Naive thymus-derived CD4-positive, alpha-beta T cell (primary cell): ENCODE measurements at places on chromosomes 2 and 18.

- DNase-seq = no peak
Measured at GRCh38 chr2:127093648-127094210, 13.2 kb downstream of the BIN1 start.

- DNase-seq = no peak
Measured at GRCh38 chr18:32769071-32769585, 3.7 kb downstream of the KLHL14 start.

- no peak for DNase-seq
Measured at GRCh38 chr18:74172697-74173433, 24.5 kb downstream of the TIMM21 start.

GRCh38 chr2:237563816-237564215 lies 2.6 kb upstream of the PRLH start:
- no peak for DNase-seq

DNA sequence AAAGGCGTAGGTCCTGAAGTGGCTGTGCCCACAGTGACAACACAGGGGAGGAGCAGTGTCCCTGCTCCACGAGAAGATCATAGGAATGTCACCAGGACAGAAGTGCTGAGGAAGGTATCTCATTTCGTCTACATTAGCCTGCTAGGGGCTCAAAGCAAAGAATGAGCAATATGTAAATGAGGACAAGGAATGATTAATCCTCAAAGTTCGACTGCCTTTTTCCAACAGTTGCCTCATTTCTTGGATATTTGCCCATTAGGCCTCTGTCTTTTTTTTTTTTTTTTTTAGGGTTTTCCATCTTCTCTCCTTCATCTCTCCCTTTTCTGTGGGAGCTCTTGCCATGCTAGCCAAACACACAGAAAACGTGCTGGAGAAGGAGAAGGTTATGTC lies 105.2 kb upstream of the ARHGAP28 start:
- no peak for DNase-seq

GRCh38 chr2:102256276-102256675 lies 55.1 kb upstream of the IL1RL1 start:
- no peak for DNase-seq

DNA sequence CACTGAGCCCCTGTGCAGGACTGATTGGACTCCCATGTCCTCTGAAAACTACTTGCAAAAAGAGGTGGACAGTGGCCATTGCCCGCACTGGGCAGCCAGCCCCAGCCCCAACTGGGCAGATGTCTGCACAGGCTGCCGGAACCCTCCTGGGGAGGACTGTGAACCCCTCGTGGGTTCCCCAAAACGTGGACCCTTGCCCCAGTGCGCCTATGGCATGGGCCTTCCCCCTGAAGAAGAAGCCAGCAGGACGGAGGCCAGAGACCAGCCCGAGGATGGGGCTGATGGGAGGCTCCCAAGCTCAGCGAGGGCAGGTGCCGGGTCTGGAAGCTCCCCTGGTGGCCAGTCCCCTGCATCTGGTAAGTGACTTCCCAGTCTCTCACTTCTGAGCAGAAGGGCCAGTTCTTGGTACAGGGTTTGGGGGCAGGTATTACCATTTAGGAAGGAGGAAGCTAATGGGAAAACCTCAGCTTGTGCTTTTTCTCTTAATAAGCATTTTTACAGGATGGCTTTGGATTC lies 44.1 kb downstream of the TNFRSF11A start:
- DNase-seq = no peak

GRCh38 chr2:64952096-64952495 lies 37.1 kb upstream of the SLC1A4 start:
- no peak for DNase-seq

DNA sequence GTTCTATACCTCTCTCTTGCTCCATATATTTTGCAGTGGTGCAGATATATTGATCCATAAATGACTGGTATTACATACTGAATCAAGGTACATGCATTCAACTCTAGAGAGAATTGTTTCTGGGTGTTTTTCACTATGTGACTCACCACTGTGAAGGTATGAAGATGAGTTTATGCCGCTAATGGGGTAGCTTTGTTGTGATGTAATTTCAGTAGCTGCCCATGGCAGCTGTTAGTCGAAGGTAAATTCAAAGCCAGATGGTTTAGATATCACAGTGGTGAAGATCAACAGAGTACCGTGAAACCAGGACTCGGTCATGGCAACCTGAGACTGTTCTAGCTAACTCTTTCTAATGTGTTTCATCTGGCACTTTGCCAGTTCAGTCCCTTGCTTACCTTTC lies 50.4 kb downstream of the PKP4 start:
- no peak for DNase-seq

- DNase-seq = no peak
Measured at GRCh38 chr18:70461323-70462077, 172.7 kb downstream of the SOCS6 start.

DNA sequence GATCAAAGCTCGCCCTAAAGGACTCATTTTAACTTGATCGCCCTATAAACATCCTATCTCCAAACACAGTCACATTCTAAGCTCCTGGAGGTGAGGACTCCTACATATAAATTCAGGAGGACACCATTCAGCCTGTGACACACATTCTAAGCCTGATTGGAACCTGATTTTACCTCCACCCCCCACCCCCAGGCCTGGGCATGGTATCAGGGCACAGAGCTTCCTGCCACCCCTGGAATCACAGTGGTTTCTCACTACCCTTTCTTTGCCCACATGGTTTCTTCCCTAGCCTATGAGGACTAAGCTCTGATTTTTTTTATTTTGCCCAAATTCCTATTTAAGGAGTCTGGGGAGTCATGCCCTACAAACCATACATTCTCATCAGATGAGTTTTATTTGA lies 428.1 kb upstream of the ID2 start:
- DNase-seq = no peak

DNA sequence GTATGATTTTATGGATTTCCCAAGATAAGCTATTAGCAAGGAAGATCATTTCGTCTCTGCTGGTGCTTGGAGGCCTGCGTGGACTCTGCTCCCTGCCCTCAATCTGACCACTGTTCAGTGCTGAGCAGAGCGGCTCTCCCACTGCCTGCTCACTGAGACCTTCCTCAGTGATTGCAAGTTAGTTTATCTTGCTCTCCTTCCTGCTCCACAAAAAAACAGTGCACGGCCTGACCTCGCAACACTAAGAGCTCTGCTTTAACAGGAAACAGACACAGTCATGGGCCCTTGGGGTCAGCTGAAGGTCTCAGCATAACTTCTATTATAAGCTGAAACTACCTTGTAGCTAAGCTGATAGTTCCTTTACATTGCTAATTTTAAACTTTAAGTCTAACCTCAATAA lies 53.1 kb downstream of the PRELID3A start:
- DNase-seq = no peak

DNA sequence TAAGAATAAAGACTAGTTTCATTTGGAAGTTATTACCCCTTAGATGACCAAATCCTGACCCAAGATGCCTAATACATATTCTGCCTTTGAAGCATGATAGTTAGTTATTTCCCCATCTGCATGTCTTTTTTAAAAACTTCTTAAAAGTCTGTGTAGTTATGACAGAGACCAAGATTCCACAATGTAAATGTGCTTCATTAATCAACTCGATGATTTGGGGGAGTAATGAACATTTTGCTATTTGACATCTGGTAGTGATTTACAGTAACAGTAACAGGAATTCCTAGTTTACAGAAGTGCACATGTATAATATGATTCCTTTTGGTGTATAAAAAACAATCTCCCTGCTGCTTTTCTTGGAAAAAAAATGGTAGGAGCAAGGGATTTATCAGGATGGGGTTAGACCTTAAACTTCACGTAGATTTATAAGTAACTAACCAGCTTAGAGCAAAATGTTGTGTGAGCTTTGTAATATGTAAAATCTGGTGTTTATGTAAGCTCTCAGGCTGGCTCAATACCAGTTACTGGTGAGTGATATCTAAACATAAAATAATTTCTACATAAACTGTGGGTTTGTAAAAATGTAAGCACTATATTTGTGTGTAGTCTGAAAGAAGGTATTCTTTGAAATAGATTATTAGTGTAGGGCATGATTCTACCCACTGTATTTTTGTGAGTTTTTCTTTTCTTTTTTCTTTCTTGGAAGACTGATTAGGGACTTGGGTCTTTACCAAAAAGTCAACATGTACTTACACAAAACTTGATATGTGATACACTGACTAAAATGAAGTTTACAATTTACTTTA lies 641.6 kb downstream of the EPHA4 start:
- DNase-seq = no peak

GRCh38 chr2:157259960-157260359 lies 2.5 kb downstream of the GALNT5 start:
- DNase-seq = no peak

DNA sequence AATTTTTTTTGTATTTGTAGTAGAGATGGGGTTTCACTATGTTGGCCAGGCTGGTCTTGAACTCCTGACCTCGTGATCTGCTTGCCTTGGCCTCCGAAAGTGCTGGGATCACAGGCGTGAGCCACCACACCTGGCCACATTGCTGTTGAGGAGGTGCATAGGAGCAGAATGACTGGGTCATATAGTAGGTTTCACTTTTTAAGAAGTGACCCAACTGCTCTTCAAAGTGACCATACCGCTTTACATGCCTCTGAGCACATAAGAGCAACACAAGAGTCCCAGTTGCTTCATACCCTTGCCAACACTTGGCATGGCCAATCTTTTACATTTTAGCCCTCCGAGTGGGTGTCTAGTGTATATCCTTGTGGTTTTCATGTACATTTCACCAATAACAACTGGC lies 28.9 kb downstream of the RRM2 start:
- DNase-seq = no peak

DNA sequence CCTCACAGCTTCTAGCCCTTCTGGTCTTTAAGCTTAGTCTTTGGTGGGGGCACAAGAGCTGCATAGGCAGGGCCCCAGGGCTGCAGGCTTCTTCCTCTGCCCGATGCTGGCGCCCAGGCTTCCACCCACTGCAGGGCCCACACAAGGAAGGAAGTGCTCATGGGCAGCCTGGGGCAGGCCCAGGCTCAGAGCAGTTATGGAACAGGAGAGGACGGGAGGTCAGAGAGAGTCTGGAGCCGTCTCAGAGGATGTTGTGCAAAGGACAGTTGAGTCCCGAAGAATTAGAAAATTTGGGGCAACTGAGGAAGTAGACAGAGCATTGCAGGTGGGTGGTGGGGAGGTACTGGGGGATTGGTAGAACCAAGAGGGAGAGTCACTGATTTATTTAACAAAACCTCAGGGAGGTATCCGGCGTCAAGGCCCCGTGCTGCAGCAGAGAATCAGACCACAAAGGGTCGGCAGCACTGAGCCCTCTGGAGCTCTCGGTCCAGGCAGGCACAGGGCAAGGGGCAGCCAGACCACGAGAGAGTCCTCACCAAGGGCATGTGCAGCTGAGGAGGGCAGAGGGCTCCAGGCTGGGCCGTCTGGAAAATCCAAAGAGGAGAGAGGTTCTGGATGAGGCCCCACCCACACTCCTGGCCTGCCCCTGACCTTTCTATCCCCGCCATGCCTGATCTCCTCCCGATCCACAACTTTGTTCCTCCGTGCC lies 110.8 kb upstream of the GLI2 start:
- no peak for DNase-seq

GRCh38 chr2:234913208-234913626 lies 38.6 kb upstream of the SH3BP4 start:
- DNase-seq = no peak

- DNase-seq = no peak
Measured at GRCh38 chr2:240402566-240403272, 32.7 kb upstream of the GPC1 start.

- DNase-seq = peak; percentile 1
Measured at GRCh38 chr2:239937866-239938640, 87.1 kb downstream of the NDUFA10 start.

GRCh38 chr2:12201369-12201768 lies 454.9 kb downstream of the LPIN1 start:
- no peak for DNase-seq

- no peak for DNase-seq
Measured at GRCh38 chr2:31384351-31384750, 30.2 kb downstream of the XDH start.

GRCh38 chr2:100067784-100068183 lies 74.6 kb downstream of the AFF3 start:
- no peak for DNase-seq

DNA sequence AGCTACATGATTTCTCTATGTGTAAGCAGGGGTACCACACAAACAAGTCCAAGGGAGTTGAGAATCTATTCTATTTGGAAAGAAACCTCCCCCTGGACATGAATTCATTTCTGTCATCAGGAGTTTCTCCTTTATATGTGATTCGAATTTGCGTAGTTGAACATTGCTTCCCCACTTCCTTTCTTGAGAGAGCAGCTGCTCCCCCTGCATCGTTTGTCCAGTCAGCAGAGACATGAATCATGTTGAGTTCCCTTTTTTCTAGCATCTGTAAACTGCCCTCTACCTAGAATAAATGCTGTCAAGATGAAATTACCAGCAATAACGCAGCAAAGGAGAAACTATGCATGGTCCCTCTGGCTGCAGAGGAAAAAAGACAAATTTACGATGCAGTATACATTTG lies 73.8 kb downstream of the KIF5C start:
- DNase-seq = no peak

DNA sequence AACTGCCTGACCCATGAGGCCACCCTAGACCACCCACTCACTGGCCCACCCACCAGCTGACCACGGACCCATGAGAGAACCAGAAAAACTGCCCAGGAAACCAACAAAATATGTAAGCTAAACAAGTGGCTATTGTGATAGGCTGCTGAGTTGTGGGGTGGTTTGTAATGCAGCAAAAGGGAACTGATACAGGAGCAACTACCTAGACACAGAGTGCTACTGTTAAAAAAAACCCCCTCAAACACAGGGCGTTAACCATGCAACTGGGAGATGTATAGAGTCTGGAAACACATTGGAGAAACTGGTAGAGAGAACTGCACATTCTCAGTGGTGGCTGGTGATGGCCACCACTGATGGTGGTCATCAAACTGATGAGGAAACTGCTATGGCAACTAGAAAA lies 206.3 kb upstream of the GYPC start:
- DNase-seq = no peak

- DNase-seq = no peak
Measured at GRCh38 chr2:28648147-28648546, 103.5 kb upstream of the PPP1CB start.
